ENCODE measurements at places on chromosomes 2 and 18.

- DNase-seq, result no peak
Measured at GRCh38 chr2:239192975-239193374, 207.8 kb downstream of the HDAC4 start.

GRCh38 chr18:13187498-13187897 lies 31.1 kb upstream of the LDLRAD4 start:
- DNase-seq, result no peak

- DNase-seq, result no peak
Measured at GRCh38 chr2:160368988-160369930, 124.3 kb downstream of the RBMS1 start.

DNA sequence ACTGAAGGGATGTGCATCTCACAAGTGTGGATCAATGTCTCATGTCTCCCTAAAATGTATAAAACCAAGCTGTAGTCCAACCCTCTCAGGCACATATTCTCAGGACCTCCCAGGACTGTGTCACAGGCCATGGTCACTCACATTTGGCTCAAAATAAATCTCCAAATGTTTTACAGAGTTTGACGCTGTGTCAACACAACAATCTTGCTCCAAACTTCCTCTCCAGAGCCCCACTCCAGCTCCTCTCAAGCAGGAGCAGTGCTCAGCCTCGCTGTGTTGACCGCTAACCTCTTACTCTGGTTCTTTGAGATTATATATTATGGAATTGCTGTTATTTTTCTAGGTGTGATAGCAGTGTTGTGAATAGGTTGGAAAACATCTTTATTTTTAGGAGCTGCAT lies 56.2 kb downstream of the CYP27C1 start:
- no peak for DNase-seq

DNA sequence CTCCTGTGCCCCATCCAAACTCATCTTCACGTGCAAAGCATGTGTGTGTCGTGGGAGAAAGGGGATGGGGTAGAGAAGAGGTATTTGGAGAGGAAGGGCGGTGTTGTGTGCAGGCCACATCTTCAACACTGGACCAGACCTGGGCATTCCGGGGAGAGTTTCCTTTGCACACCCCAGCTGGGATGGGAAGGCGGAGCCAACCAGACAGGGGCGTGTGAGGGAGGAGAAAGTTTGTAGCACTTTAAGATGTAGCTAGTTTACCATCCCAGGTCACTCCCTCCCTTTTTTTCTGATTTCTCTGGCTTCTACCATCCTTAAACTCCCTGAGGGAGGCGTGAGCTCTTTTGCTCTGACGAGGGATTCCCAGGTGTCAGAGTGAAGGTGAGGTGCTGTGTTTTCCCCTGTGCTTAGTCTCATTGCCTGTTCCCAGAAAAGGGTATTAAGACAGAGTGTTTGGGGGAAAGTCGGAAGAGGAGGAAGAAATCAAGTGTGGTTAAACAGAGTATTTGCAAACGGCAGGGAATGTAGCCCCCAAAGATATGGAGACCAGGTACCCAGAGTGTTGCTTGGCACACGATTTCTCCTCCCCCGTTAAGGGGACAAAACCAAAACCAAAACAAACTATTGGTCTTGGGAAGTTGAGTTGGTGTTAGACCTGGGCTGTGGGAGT lies 1.6 kb downstream of the SETBP1 start:
- no peak for DNase-seq

DNA sequence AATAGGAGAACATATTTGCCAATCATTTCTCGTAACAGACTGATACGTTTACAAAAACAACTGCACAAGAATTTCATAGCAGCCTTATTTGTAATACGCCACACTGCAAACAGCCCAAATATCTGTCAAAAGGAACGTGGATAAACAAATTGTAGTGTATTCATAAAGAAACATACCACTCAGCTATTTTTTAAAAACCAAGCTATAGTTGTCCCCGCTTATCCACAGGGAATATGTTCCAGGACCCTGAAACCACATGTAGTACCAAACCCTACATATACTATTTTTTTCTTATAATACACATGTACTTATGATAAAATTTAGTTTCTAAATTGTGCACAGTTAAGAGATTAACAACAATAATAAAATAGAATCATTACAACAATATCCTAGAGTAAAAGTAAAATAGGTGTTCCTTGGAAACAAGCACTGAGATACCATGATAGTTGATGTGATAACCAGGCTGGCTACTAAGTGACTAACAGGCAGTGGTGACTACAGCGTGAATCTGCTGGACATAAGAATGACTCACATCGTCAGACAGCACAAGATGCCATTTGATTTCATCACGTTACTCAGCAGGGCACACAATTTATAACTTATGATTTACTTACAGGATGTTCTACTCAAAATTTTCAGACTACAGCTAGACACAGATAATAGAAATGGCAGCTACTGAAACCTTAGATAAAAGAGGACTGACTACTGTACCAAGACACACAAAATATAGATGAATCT lies 367.4 kb downstream of the NCKAP5 start:
- DNase-seq, result no peak

DNA sequence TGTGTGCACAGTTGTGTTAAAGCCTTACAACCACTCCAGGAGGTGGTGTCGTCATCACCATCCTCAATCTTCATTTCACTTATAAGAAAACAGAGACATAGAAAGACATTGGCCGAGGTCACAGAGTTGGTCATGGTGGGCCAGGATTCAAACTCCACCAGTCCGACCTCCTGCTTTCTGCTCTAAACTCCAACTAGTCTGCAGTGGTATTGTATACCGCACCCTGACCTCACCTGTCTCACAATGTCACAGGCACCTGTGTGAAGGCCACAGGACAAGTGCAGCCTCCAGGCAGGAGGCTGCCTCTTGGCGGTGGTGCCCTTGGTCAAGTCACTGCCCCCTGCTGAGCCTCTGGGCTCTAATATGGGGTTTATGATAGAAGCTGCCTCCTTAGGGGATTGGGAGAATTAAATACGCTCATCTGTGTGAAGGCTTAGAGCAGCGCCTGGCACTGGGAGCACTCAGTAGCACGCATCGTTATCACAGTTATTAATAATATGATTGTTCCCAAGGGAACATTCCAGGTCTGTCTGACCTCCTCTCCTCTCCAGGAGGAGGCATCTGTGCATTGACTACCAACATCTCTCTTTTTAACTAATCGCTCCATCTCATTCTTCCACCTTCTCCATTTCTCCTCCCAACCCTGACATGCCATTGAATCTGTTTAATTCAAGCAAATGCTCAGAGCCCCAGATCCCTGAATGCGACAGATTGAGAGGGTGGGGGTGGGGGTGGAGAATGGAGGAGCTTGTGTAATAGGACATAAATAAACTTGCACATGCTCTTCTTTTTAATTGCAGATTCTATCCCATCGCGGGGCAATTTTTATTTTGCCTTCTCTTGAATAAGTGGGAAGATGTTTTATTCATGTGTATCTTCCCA lies 112.7 kb downstream of the MCFD2 start:
- no peak for DNase-seq

DNA sequence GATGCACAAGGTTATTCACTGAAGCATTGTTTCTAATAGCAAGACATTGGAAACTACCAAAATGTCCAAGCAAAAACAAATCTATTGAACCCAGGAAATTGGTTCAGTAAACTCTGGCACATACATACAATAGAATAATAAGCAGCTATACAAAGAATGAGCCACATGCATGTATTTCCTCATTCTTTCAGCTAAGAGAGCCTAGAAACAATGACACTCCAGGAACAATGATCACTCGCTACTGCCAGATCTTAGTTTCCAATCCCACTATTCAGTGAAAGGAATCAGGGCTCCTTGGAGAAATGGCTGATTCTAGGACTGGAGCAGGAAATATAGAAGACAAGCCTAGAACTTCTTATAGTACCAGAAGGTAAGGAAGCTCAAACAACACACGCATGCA lies 221.9 kb upstream of the AGAP1 start:
- no peak for DNase-seq

GRCh38 chr2:39739386-39739785 lies 39.7 kb downstream of the THUMPD2 start:
- DNase-seq, result no peak

DNA sequence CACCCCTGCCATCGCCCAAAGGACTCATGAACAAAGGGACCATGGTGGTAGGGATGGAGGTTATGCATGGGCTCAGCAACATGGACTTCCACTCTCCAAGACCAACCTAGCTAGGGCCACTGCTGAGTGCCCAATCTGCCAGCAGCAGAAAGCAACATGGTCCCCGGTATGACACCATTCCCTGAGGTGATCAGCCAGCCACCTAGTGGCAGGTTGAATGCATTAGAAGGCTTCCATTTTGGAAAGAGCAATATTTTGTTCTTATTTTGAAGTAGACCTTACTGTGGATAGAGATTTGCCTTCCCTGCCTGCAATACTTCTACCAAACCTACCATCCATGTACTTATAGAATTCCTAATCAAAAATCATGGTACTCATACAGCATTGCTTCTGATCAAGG lies 99.8 kb downstream of the METTL4 start:
- DNase-seq, result no peak

GRCh38 chr2:48954935-48955334 lies 199.4 kb downstream of the FSHR start:
- no peak for DNase-seq

GRCh38 chr2:103028181-103028580 lies 266.4 kb downstream of the TMEM182 start:
- no peak for DNase-seq

All from hematopoietic multipotent progenitor cell treated with erythropoietin and hydrocortisone succinate and interleukin-3 and kit ligand, for 15 days (in vitro differentiated cells).